ENCODE measurements at places on chromosomes 2 and 18. TPM values are rescaled to one million over a fixed set of nuclear protein-coding genes. Genes with fewer than 3 reads are reported as not detected.

PRPF40A gene
- 124 TPM for total RNA-seq

GRCh38 chr2:120231564-120231973 is 8.4 kb upstream of the TMEM185B start:
- DNase-seq = no peak

DNA sequence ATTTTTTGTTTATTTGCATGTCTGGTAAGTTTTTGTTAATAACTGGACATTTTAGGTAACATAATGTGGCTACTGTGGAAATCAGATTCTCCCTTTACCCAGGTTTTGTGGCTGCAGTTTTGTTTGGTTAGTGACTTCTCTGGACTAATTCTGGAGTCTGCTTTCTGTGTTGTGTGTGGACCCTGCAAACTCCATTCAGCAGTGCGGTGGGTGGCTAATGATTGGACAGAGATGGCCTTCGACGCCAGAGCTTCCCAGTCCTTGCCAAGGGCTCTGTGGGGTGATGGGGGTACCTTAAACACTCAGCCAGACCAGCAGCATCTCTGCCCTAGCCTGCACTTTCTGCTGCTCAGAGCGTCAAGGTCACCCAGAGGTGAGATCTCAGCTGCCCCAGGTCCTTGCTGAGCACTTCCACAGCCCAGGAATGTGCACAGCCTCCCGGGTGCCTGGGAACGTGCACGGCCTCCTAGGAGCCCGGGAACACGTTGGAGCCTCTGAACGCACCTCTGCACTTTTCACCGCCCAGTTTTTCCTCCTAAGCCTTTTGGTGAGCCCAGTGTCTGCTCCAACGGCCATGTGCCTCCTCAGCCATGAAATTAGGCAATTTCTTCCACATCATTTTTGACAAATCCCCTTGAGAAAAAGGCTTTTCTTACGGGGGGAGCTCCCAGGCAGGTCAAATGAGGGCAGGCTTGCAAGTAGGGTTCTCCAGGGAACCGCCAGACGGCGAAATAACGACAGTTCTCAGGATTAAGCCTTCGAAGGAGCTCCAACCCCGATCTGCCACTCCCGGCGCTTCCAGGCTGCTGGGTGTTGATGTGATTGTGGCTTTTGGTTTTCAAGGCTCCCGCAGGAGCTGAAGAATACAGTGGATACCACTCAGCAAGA is 35.2 kb upstream of the KLF11 start:
- no peak for DNase-seq

CD207 gene
- not detected for total RNA-seq

MAP2 gene
- 0.35 TPM for total RNA-seq

DNA sequence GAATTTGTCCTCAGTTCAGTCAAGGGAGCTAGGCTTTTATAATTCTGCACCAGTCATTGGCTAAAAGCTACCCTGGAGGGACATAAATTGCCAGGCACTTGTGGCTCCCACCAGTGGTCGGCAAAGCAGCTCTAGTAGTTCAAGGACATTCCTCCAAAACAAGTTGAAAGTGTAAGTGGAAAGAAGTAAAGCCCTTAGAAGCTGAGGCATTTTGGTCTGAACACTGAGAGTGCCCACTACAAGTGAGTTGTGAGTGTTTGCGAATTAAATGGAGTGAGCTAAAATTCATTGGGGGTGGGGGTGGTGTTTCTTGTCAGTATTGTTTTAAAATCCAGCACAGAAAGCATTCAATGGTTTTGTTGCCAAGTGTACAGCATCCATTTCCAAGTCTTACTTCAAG is 879.9 kb upstream of the CDH2 start:
- no peak for DNase-seq

- no peak for DNase-seq
Observed at GRCh38 chr18:48066225-48066652, 135.8 kb upstream of the SMAD2 start.

DNA sequence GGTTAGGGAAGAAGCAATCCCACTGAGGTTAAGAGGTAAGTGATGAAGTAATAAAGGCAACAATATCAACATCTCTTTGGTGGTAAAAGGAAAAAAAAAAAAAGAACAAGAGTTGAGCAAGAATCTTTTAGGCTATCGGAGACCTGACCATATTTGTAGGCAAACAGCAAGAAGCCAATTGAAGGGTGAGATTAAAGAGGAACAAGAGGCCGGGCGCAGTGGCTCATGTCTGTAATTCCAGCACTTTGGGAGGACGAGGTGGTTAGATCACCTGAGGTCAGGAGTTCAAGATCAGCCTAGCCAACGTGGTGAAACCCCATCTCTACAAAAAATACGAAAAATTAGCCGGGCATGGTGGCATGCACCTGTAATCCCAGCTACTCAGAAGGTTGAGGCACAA is 11.3 kb downstream of the VPS54 start:
- no peak for DNase-seq

TEX261 gene
- 52.6 TPM for total RNA-seq

CD8A gene
- total RNA-seq = 194 TPM

GRCh38 chr2:105140240-105140568 is 101.3 kb upstream of the GPR45 start:
- no peak for DNase-seq

DNA sequence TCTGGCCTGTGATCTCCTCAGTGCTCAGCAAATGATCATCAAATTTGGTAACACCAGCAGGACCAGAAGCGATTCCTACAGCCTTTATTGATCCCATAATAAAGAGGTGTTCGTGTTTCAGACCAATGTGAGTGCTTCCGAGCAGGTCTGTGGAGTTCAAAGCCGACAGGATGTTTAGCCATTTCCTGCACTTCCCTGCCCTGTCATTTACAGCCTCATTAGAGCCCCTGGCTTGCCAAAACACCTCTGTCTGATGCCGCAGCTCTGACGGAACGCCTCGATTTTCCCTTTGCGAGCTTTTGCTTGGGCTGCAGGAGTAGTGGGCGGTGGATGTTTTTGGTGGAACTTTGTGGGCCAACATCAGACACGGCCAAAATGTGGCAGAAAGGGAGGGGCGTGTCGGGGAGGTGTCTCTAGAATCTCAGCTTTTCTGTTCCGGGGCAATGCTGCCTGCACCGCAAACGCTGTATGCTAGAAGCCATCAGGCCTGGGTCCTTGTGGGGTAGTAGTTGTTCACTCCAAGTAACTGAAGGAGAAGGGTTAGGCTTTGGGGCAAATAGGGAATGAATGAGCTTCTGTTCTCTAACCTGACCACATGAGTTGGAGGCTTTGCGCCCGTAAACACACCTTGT is 26.1 kb upstream of the INHBB start:
- no peak for DNase-seq

DNA sequence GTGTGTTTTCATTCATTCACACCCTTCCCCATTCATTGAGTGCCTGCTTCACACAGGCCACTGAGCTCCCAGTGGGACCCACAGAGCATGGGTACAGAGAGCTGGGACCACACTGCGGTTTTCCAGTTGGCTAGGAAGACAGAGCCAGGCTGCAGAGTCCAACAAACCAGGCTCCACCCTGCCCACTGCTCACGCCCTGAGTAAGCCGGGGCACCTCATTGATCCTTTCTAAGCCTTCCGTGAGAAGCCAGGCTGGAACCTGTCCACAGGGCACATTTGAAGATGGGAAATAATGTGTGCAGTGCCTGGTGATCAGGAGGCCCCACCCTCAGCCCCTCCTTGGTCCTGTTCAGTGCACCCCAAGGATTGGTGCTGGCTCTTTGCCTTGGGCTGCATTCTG is 13.5 kb downstream of the KCNIP3 start:
- DNase-seq = no peak

GRCh38 chr18:46677611-46678010 is 20.6 kb upstream of the LOXHD1 start:
- no peak for DNase-seq

DNA sequence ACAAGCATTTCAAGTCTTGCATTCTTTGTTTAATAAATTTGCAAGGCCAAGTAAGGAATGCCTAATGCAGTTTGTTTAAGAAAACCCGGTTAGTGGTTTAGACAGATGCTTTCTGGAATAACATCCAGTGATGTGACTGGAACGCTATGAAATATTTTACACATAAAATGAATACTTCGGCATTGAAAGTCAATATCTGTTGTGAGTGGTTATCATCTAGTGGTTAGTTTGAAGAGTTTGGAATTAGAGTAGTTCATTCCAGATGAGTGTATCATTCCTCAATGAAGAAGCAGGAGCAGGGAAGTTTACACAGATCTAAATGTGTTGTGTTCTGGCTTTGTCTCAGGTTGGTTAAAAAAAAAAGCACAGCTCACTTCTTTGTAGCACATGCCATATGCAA is 608.0 kb upstream of the PIK3C3 start:
- DNase-seq = no peak

CEBPZOS gene
- 40.1 TPM for total RNA-seq

GKN2 gene
- total RNA-seq = not detected

GPR39 gene
- total RNA-seq = not detected

GRCh38 chr2:78532762-78533379 is 492.6 kb upstream of the REG3G start:
- no peak for DNase-seq

GRCh38 chr18:26301681-26302080 is 75.4 kb downstream of the TAF4B start:
- no peak for DNase-seq

FBXO48 gene
- 4.5 TPM for total RNA-seq

DNA sequence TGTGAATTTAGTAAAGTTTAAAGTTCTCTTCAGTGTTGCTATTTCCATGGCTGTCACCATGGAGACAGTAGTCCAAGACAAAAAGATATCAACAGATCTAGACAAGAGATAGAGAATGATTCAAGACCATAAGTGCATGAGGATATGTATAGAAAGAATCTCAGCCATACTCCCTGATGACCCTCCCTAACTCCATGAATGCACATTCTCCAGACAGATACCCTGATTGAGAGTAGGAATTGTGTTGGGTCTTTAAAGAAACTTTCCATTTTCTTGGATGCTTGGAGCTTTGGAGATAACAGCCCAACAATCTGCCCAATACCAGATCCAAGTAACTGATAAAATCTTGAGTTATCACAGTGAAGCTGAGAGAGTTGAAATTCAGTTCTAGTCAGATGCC is 1601.2 kb upstream of the CELF4 start:
- no peak for DNase-seq

NOSTRIN gene
- not detected for total RNA-seq

NPPC gene
- 1.1 TPM for total RNA-seq

GRCh38 chr2:151040039-151040438 is 221.6 kb downstream of the RBM43 start:
- no peak for DNase-seq

DNA sequence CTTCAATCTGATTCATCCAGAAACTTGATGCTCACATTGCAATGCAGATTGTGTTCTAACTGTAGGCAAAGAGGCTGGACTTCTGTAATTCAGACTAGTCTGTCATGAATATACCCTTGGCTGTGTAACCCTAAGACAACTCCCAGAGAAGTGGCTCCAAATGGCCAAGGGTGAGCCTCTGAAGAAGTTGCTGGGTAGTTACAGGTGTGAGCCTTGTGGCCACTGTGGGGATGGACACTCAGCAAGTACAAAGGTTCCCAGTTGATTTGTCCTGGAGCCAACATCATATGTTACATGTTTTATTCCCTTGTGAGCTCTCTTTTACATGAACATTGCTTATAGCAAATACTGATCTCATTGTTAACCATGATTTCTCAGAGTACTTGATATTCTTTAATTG is 94.8 kb upstream of the KCNJ3 start:
- no peak for DNase-seq

C2orf72 gene
- not detected for total RNA-seq

GRCh38 chr2:167581961-167582574 is 665.3 kb downstream of the STK39 start:
- no peak for DNase-seq

PAX8 gene
- total RNA-seq = 1.3 TPM

ELP2 gene
- 117 TPM for total RNA-seq

LCT gene
- 0.03 TPM for total RNA-seq

CFAP65 gene
- total RNA-seq = not detected

DNA sequence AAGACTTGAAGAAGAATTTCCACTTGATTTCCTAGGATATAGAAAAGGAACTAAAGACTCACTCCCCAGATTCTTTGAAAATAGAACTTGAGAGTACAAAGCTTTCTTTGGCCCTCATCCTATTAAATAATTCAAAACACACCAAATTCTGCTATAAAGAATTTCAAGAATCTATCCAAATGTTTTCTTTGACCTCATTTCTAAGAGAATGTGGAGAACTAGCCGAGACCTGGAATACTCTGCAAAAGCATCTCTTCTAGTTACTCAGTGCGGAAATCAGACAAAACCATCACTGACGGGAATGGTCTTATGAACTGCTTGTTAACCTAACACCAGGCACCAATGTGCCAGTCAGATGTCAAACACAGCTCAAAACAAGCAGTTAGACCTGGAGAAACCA is 44.2 kb upstream of the ARL5A start:
- no peak for DNase-seq

DNA sequence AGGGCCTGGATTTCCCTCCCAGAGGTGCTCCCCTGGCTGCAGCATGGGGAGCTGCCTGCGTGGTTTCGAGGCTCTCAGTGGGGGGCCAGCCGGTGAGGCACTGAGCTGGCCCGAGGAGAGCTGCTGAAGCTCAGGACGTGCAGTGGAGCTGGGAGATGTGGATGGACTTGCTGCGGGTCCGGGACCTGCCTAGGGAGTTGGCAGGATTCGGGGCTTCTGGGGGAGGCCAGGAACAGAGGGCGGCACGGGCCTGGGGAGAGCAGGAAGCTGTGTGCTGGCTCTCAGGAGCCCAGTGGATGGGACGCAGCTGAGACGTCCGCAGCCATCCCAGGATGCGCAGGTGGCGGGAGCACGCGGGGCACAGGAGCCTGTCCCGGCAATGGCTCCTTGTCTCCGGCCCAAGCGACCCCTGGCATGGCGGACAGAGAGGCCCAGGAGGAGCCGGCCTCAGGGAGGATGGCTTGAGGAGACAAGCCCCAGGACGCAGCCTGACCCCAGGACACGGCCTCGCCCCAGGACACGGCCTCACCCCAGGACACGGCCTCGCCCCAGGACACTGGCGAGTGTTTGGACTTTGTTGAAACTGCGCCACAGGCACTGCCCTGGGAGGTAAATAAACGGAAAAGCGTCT is 116.1 kb downstream of the NFATC1 start:
- DNase-seq = no peak

DNA sequence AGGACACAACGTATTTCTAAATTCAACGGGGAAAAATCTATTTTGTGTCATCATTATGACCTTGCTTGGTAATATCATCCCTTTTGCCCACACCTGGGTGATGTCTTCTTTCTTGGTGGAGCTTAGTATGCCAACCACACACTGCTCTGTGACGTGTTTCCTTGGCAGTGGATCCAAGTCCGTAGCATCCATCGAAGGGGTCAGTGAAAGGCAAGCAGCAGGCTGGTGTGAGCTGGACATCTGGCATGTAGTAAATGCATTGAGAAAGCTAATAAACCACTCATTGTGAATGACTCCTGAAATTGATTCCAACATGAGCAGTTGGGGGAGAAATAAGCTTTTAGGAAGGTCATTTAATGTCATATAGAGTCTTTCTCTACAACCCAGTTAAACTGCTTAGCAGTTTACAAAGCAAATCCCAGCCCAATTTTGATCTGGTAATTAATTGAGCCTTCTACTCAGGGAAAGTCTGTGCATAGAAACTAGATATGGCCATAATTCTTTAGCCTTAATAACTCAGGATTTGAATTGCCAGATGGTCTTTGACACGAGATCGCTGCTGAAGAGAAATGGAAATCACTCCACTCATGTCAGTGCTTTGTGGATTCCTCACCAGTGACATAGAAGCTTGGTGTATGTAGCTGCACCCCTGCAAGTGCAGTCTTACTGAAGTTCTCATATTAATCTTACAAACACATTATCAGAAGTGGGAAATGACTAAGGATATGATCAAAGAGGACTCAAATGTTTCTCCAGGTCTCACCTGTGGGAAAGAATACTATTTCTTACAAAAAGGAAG is 494.8 kb downstream of the CMPK2 start:
- DNase-seq = no peak

- peak; percentile 78 for DNase-seq
Observed at GRCh38 chr2:177552422-177553175, 160.0 kb downstream of the AGPS start.

GRCh38 chr18:13369756-13370510 is 151.4 kb downstream of the LDLRAD4 start:
- no peak for DNase-seq

Data from T-cell (primary cell).